ENCODE measurements at places on chromosomes 3 and 15. TPM values are rescaled to one million over a fixed set of nuclear protein-coding genes. Genes with fewer than 3 reads are reported as not detected.
A peak's percentile ranks its signal among the peaks of the same experiment; 100 is the strongest.

Gene FAIM
- total RNA-seq = 4.2 TPM

Gene C3orf22
- not detected for total RNA-seq

Gene PRICKLE2
- total RNA-seq = not detected

GRCh38 chr3:149808209-149808829 lies 4.7 kb upstream of the RNF13 start:
- H3K4me1 ChIP-seq = peaks cover 10% of the 10 kb centered on the region
- no peaks in the 10 kb centered on the region for H3K36me3 ChIP-seq
- peaks cover 26% of the 10 kb centered on the region for H3K27me3 ChIP-seq
- H3K4me3 ChIP-seq = no peak overlapping the region

DNA sequence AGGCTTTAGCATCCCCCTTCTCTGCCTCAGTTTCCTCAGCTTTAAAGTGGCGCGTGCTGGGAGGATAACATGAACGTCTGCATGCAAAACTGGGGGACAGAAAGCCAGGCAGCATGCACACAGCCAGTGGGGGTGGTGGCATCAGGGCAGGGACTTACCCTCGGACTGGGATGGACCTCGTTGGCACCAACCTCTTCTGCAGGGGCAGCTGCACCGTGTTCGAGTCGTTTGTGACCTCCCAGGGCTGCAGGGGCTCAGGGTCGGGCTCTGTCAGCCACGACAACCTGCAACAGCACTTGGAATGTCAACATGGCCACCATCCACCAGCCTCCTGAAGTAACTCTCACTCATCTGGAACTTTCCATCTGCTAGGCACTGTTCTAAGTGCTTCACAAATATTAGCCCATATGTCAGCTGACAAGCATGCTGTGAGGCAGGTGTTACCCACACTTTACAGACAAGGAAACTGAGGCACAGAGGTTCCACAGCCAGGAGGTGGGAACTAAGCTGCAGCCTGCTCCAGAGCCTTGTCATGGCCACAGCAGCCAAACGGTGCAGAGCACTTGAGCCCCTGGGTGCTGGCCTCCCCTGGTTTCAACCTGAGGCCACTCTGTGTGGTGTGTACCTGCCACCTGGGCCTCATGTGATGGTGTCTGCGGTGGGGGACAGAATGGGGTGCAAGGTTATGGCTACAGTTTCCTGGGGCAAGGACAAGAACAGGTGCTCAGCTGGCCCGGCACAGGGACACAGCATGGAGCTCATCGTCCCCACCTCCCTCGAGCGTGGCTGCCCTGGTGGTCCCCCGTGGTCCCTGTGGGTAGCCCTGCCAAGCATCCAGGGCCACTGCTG lies 6.7 kb downstream of the C3orf22 start:
- no peak for DNase-seq
- H3K36me3 ChIP-seq = no peaks in the 10 kb centered on the region
- no peaks in the 10 kb centered on the region for H3K4me1 ChIP-seq
- peaks cover 3% of the 10 kb centered on the region for H3K27me3 ChIP-seq
- H3K4me3 ChIP-seq = no peak overlapping the region

DNA sequence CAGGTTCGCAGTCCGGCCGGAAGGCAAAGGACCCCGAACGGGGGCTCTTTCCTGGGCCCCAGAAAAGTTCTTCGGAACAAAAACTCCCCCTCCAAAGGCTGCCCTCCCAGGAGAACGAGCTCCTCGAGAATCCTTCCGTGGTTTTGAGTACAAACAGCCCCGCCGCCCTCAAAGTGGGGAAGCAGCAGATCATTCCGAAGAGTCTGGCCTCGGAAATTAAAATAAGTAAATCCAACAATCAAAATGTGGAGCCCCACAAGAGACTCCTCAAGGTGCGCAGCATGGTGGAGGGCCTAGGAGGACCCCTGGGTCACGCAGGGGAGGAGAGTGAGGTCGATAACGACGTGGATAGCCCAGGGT lies 1.3 kb downstream of the ARHGEF26 start:
- H3K27ac ChIP-seq = no peak overlapping the region
- H3K27me3 ChIP-seq = peaks cover 63% of the 10 kb centered on the region
- H3K4me3 ChIP-seq = peak overlapping the region; percentile 27
- peaks cover 15% of the 10 kb centered on the region for H3K4me1 ChIP-seq

GRCh38 chr3:15361494-15362214 lies 29.3 kb upstream of the SH3BP5 start:
- H3K36me3 ChIP-seq = peaks cover under 1% of the 10 kb centered on the region
- peaks cover 29% of the 10 kb centered on the region for H3K4me1 ChIP-seq
- no peak overlapping the region for H3K4me3 ChIP-seq
- no peak overlapping the region for H3K27ac ChIP-seq

DNA sequence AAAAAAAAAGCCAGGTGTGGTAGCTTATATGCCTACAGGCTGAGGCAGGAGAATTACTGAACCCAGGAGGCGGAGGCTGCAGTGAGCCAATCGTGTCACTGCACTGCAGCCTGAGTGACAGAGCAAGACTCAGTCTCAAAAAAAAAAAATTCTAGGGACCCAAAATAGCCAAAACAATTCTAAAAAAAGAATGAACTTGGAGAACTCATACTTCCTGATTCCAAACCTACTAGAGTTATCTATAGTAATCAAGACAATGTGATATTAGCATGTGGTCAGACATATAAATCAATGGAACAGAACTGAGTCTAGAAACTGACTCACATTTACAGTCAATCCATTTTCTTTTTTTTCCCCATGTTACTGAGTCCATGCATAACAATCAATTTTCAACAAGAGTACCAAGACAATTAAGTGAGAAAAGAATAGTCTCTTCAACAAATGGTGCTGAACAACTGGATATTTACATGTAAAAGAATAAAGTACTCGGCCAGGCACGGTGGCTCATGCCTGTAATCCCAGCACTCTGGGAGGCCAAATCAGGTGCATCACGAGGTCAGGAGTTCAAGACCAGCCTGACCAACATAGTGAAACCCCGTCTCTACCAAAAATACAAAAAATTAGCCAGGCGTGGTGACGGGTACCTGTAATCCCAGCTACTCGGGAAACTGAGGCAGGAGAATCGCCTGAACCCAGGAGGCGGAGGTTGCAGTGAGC lies 11.9 kb downstream of the PRKAR2A start:
- H3K27ac ChIP-seq = no peak overlapping the region
- no peaks in the 10 kb centered on the region for H3K27me3 ChIP-seq
- DNase-seq = no peak
- no peaks in the 10 kb centered on the region for H3K4me1 ChIP-seq

- H3K4me1 ChIP-seq = peaks cover 77% of the 10 kb centered on the region
- no peaks in the 10 kb centered on the region for H3K36me3 ChIP-seq
- DNase-seq = peak; percentile 78
- H3K27me3 ChIP-seq = no peaks in the 10 kb centered on the region
- H3K4me3 ChIP-seq = peak overlapping the region; percentile 77
Measured at GRCh38 chr3:16841904-16842271, 42.9 kb upstream of the PLCL2 start.

Data from activated CD8-positive, alpha-beta T cell treated with anti-CD3 and anti-CD28 coated beads, Interleukin-2, amount 10 ng/mL, durations not matched to agents 7 days and 5 days (primary cell).